ENCODE measurements at places on chromosomes 16 and 17.
A peak's percentile ranks its signal among the peaks of the same experiment; 100 is the strongest.

DNA sequence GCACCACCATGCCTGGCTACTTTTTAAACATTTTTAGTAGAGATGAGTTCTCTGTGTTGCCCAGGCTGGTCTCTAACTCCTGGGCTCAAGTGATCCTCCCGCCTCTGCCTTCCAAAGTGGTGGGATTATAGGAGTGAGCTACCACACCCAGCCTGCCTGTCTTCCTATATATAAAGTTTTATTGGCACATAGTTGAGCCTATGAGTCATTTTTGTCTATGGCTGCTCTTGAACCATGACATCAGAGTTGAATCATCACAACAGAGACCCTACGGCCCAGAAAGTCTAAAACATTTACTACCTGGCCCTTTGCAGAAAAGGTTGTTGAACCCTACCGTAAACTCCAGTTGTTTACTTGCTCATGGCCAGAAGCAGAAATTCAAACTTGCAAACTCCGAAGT lies 7.9 kb downstream of the SEPTIN12 start:
- no peak for DNase-seq

- no peak for DNase-seq
Measured at GRCh38 chr17:70357190-70357589, 187.9 kb downstream of the KCNJ2 start.

DNA sequence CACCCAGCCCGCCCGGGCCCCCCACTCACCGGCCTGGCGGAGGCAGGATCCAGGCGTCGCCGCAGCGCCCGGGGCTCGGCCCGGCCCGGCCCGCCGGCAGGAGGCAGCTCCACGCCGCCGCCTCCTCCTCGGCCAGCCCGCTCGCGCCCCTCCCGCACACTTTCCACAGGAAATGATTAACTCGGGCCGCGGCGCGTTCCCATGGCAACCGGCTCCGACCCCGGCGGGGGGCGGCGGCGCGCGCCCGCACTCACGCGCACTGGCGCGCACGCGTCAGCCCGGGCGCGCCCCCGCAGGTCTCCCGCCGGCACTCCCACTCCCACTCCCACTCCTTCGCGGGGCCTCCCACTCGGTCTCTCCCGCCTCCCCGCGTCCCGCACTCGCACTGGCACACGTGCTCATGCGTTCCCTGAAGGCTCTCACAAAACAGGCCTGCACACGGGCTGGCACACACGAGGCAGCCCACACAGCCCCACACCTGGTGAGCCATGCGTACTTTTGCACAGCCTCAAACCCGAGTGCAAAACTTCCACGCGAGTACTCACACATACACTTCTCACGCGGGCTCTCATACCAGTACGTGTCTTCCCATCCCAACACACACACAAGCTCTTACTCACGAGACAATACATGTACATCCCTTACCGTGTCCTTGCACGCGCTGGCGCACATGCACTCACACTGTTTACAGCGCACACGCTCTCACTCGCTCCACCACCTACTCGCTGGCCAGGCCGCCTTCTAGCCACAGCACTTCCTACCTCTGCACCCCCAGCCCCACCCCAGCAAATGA lies at the start of gene KIFC3:
Gene KIFC3, minus strand, starts transcription at position 151 of the 793 bp plus-strand sequence. CDS start 4,248 bp downstream, outside the sequence.
- peak; percentile 58 for DNase-seq

- no peak for DNase-seq
Measured at GRCh38 chr16:24009955-24010354, 174.2 kb downstream of the PRKCB start.

DNA sequence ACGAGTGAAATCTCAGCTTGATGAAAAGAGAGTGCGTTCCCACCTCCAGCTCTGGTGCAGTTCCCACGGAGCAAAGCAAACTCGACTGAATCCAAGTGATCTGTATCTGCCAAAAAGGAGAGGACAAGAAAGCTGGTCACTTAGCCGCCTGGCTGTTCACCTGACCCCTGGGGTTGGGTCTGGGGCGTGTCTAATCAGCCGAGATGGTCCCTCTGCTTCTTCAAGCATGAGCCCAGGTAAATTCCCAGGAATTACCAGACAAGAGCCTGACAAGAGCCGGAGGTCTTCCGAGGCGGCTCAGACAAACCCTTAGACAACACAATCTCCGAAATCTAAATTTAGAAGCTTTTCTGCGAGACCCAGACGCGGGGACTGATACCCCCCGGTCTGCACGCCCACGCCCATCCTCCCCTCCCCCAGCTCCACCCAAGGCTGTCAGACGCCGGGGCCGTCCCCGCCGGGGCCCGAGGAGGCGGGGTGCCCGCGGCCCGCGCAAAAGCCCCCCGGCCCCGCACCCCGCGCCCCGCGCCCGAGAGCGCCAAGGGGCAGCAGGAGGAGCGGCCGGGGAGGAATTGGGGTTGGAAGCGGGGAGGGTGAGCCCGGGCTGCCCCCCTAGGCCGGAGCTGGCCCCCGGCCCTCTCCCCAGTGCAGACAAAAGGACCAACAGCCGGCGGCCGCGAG lies 674 bp downstream of the ZNF821 start:
- peak; percentile 73 for DNase-seq

DNA sequence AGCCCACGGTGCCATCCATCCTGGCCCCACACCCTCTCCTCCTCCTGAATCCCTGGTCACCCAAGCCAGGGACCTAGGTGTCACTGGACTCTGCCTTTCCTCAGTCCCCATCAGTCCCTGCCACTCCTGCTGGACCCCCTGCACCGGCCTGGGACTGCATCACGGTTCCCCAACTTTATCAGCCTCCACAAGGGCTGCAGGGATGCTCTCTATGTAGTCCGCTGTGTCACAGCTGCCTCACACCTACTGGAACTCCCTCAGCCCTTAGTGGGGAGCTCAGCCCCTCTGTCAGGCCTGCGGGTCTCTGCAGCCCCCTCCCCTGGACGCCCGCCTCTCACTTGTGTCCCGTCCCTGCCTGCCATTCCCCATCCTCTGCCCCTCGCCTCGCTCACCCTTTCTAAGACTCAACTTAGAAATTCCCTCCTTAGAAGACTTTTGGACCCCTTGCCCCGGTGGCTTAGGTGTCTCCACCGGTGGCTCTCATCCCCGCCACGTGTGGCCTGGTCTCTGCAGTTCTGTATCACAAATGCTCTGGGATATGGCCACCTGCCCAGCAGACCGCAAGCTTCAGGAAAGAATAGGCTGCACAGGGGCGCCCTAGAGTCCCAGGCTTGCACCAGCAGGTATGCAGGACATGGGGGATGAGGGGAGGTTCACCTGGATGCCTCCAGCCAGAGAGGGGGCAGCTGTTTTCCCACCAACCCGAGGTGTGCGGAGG lies 62.9 kb downstream of the PRMT7 start:
- DNase-seq = no peak

DNA sequence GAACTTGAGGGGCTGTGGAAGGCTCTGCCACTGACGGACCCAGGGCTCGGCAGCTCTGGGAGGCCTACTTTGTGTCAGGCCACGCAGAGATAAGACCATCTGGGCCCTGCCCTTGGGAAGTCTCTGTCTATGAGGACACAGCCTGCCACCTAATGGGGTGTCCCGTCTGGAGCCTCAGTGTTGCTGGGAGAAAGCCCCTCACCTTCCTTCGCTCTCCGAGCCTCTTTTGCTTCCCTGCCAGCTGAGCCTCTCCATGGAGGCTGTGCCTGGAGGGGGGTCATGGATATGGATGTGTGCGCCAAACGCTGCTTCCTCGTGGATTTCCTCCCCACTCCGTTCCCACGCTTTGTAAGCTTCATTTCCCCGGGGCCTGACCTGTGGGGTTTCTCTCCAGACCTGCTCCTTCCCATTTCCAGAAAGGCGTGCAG lies 228.8 kb downstream of the SEC14L1 start:
- no peak for DNase-seq

DNA sequence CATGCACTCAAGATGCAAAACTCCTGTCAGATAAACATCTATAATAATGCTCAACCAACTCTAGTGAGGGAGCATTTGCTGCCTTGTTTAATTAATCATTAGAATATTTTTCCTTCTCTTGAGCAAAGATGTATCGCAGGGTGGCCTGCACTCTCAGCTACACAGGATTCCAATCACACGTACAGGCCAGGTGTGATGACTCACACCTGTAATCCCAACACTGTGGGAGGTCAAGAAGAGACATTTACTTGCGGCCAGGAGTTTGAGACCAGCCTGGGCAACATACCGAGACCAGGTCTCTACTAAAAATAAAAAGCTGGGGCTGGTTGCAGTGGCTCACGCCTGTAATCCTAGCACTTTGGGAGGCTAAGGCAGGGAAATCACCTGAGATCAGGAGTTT lies 49.1 kb downstream of the ARHGAP17 start:
- no peak for DNase-seq

GRCh38 chr17:80441133-80441578 lies 26.2 kb downstream of the ENDOV start:
- DNase-seq = no peak

DNA sequence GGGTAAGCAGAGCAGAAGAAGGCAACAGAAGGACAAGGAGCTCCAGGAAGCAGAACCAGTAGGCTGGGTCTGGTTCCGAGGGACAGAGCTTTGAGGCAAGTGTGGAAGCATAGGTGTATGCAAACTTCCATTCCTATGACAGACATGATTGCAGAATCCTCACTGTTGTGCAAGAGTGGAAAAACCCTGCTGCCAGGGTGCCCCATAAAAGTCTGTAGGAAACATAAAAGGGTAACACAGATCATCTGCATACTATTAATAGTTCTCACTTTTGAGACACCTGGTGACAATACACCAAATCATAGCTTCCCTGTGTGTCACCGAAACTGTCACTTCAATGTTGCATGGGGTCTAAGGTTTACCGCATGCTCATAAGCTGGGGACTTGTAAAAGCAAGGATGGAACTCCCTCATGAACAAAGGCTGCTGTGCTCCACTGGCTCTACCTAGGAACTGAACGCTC lies 39.7 kb downstream of the ARHGAP17 start:
- DNase-seq = no peak

- DNase-seq = no peak
Measured at GRCh38 chr16:80512593-80512853, 28.3 kb upstream of the DYNLRB2 start.

DNA sequence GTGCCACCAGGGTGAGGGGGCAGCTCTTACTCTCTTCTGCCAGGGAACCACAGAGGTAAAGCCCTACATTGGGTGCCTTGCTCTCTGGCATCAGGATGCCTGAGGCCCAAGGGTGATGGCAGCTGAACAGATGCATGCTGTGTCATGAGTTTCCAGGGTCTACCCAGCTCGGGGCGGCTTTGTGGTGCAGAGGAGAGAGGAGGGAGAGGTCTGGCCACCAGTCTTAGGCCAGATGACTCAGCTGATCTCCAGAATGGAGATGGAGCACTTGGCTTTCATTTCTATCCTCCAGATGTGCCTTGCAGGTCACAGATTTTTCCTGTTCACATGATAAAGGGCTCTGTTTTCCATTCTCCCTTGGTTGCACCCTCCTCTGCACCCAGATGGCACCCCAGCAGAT lies 23.6 kb upstream of the USP22 start:
- no peak for DNase-seq

GRCh38 chr17:44074231-44074910 lies 3.8 kb downstream of the G6PC3 start:
- DNase-seq = no peak

Data from glutamatergic neuron (in vitro differentiated cells).